OCI-M1 (cell line): ENCODE measurements at places on chromosomes 16 and 17.

DNA sequence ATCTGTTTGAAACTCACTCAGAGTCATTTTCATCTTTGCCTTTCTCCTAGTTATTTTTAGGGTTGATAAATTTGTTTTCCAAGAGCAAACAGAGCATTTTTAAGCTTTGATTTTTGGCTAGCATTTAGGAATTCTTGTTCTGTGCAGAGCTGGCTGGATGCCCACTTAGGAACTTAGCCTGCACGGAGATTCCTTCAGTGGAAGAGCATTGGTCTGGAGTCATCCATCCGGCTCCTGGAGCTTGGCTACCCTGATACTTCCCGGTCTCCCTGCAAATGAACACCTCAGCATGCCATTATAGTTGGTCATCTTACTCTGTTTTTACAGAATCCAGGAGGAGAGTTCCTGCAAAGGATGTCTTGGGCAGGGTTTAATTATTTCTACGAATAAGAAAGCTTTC lies 57.1 kb downstream of the SPECC1 start:
- DNase-seq, result no peak

GRCh38 chr17:1592751-1593629 lies 30.4 kb upstream of the PITPNA start:
- no peak for DNase-seq

DNA sequence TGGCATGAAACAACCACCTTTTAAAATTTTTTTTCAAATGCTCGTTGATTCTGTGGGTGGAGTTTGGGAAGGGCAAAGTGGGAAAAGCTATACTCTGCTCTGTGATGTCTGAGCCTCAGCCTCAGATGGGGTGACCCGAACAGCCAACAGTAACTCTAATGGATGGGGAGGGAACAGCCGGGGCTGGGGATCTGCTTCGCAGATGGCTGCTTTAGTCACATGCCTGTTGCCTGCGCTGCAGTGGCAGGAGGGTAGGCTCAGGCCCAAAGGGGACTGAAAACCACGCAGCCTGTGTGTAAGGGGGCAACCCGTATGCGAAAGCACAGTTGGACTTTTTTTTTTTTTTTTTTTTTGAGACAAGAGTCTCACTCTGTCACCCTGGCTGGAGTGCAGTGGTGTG lies 14.9 kb upstream of the MAPK3 start:
- DNase-seq, result no peak

DNA sequence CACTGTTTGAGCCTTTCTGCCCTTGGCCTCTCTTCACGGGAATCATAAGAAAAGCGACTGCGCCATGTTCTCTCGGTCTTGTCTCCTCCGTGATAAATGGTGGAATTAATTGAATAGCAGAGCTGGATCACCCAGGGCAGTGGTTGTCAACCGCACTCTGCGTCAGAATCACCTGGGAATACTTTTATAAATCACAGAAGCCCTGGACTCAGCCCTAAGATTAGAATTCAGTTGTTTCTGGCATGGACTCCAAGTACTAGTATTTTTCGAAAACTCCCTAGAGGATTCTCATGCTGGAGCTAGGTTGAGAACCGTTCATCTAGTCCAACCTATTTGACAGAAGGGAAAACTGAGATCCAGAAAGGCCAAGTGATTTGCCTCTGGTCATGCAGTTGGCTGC lies 64.1 kb downstream of the SPACA3 start:
- no peak for DNase-seq

DNA sequence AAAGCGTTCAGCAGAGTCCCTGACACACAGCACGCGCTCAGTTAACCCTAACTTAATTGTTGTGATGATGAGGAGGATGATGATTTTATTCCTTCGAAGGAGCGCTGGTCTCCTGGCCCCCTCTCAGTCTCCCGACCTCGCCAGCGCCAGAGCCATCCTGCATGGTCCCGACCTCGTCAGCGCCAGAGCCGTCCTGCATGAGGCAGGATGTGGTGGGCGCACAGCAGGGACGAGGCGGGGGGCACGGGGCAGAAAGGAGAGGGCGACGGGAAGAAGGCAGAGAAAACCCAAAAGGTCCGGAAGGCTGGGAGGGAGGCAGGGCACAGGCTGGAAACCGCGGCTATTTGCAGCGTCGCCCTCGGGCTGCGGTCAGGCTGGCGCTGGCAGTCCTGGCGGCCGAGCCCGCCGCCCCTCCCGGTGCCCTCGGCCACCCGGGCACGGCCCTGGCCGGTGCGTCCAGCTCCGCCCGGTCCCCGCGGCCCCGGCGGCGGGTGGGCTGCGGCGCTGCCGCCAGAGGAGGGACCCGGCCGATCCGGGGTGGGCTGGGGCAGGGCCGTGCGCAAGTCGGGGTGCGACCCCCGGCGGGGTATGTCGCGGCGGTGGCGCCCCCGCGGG lies 3.0 kb upstream of the TAC4 start:
- no peak for DNase-seq

GRCh38 chr17:3845291-3845620 lies 790 bp downstream of the NCBP3 start:
- DNase-seq, result peak; percentile 53

DNA sequence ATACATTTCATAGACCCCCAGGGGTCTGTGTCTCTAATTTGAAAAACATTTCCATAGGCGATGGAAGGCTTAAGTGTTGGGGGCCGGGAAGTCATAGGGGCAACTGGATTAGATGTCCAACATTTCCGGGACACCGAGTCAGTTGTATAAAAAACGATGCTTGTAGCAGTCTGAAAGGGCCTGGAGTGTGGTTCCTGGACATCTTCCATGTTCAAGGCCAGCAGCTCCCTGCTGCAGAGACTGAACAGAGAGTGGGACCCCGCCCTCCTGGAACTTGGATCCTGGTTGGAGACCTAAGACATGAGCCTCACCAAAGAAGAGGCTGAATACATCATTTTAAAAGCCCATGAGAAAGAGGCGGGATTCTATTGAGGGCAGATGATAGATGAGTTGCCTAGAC lies 82.0 kb upstream of the ZNF423 start:
- no peak for DNase-seq

- DNase-seq, result peak; percentile 88
Observed at GRCh38 chr17:5283571-5284315, 1.7 kb downstream of the RABEP1 start.
